ENCODE measurements at places on chromosomes 12 and 14. TPM values are rescaled to one million over a fixed set of nuclear protein-coding genes. Genes with fewer than 3 reads are reported as not detected.
A peak's percentile ranks its signal among the peaks of the same experiment; 100 is the strongest.

GRCh38 chr12:132558861-132559623 is 51.3 kb downstream of the LRCOL1 start:
- no peak overlapping the region for H3K27ac ChIP-seq
- no peak for DNase-seq
- no peaks in the 10 kb centered on the region for H3K36me3 ChIP-seq
- peaks cover 26% of the 10 kb centered on the region for H3K4me1 ChIP-seq
- H3K4me3 ChIP-seq = peak overlapping the region; percentile 89
- no peaks in the 10 kb centered on the region for H3K27me3 ChIP-seq

Gene MANSC4
- not detected for total RNA-seq

DNA sequence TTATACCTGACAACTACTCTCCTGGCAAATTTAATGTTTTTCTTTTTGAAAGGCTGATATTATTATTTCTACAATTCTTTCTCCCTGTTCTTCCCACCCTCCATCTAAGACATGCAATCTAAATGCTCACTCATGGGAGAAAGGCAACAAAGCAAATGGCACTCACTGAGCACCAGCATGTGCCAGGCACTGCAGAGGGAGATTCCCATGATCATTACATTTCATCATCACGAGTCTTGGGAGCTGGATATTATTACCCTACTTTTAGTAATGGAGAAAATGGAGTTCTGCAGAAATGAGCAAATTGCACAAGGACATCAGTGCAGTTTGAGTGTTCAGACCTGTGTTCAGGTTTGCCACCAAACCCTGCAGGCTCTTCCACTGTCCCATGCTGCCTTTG is 27.9 kb downstream of the PPM1H start:
- no peaks in the 10 kb centered on the region for H3K36me3 ChIP-seq
- no peak overlapping the region for H3K27ac ChIP-seq
- H3K4me1 ChIP-seq = peaks cover 3% of the 10 kb centered on the region
- DNase-seq = no peak
- no peaks in the 10 kb centered on the region for H3K27me3 ChIP-seq
- no peak overlapping the region for H3K4me3 ChIP-seq

DNA sequence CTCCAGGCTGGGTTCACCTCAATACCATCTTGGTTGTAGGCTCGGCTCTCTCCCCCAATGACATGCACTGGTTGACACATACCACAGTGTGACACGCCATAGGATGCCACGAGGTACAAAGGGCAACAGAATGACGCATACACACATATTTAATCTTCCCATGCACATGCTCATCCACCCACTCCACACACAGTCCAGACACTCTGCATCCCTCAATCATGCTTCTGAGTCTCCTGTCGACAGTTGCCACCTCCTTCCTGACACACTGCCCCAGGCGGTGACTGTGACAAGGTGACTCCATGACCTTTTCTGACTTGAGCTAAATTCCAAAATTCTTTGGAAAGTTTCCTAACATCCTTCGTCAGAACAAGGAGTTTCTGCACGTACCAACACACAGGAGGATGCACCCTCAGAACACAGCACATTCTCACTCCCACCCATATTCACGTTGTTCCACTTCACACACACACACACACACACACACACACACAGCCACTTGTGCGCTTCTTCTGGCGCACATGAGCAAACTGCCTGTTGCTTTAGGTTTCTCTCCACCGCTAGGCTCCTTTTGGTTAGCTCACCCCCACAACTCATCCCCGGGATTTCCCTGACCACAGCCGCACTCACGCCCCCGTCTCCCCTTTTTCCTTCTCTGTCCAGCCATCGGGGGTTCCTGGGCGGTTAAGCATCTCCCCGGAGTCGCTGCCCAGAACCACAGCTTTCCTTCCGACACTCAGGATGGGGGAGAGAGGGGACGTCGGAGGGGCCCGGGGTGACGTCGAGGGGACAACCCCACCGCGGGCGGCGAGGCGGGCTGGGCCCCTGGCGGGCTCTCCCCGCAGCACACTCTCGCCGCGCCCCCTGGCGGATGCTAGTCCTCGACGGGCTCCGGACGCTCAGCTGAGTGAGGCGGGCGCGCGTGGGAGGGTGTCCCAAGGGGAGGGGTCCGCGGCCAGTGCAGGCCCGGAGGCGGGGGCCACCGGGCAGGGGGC is 536 bp upstream of the WNT1 start:
- no peak overlapping the region for H3K27ac ChIP-seq
- H3K4me1 ChIP-seq = peaks cover 44% of the 10 kb centered on the region
- peaks cover 32% of the 10 kb centered on the region for H3K27me3 ChIP-seq
- H3K4me3 ChIP-seq = peak overlapping the region; percentile 43
- H3K36me3 ChIP-seq = no peaks in the 10 kb centered on the region

DNA sequence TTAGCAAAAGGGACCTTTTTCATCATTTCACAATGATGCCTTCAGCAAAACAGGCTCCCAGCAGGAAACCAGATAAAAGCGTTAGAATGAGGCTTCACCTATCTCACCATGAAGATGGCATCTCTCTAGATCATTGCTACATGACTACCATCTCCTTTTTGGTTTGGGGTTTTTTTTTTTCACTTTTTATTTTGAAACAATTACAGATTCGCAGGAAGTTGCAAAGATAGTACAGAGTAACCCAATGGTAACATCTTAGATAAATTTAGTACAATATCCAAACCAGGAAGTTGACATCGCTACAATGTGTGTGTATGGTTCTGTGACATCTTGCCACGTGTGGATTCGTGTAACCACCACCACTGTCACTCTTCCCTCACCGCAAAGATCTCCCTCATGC is 22.3 kb upstream of the PWP1 start:
- peaks cover 4% of the 10 kb centered on the region for H3K27me3 ChIP-seq
- H3K36me3 ChIP-seq = no peaks in the 10 kb centered on the region
- no peaks in the 10 kb centered on the region for H3K4me1 ChIP-seq
- DNase-seq = no peak
- no peak overlapping the region for H3K4me3 ChIP-seq

DNA sequence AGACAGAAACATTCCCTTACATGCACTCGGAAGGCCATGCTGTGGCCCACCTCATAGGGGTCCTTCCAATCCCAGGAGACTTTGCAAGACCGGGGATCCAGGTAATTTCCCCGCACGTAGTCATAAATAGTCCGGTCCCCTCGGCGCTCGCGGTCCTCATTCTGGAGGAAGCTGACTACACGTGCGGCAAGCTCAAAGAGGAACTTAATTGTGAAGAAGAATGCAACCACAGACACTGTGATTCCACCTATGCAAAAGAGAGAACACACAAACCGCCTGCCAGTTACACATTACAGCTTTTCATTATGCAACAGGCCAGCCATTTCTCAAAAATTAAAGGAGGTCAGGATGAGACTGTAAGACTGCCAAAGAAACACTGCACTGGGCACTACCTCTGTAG is 28.4 kb downstream of the AREL1 start:
- peaks cover 40% of the 10 kb centered on the region for H3K4me1 ChIP-seq
- no peaks in the 10 kb centered on the region for H3K27me3 ChIP-seq
- peak; percentile 31 for DNase-seq
- H3K27ac ChIP-seq = no peak overlapping the region
- no peak overlapping the region for H3K4me3 ChIP-seq

DNA sequence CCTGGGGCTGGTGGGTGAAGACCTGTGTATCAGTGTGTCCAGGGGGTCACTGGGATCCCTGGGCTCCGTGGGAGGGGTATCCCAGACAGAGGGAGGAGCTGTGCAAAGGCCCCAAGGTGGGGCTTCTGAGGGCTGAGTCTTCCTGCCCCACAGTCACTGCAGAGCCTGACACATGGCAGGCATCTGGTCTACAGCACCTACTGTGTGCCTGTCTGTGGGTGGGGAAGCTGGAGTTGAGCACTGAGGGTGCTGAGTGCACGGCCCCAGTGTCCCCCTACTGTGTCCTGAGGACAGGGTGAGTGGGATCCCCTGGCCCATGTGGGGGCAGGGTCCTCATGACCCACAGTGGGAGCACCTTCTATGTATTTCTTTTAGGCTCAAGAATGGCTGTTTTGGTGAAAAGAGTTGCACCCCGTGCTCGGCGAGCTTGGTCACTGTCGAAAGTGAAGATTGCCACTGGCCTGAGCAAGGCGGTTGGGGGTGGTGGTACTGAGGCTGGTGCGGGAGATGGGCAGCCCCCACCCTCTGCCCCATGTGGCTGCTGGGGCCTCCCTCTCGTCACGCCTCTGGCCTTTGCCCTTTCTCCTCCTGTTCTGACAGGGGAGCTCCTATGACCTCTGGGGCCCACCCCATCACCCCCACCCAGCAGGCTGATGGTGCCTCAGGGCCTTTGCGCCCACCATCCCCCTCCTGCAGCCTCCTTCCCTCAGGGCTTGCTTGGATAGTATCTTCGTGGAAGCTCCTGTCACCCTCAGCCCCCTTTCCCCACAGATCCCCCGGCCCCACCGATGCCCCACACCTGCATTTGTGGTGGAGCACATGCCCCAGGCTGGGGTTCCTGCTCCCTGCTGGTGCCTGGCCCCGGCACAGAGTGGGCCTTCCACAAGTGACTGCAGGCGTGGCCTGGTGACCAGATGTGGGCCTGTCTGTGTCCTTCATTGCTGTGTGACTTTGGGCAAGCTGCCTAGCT is 55.8 kb downstream of the BEGAIN start:
- peaks cover 12% of the 10 kb centered on the region for H3K4me1 ChIP-seq
- no peaks in the 10 kb centered on the region for H3K27me3 ChIP-seq
- no peak overlapping the region for H3K4me3 ChIP-seq
- no peak overlapping the region for H3K27ac ChIP-seq
- H3K36me3 ChIP-seq = peaks cover 13% of the 10 kb centered on the region
- peak; percentile 0 for DNase-seq

- DNase-seq = peak; percentile 50
- H3K36me3 ChIP-seq = no peaks in the 10 kb centered on the region
- peak overlapping the region; percentile 72 for H3K4me3 ChIP-seq
- H3K27me3 ChIP-seq = no peaks in the 10 kb centered on the region
These were observed 620 bp downstream of the TMTC1 start for GRCh38 chr12:29782871-29783772.

GRCh38 chr14:50062438-50063085 is 53.8 kb downstream of the VCPKMT start:
- no peaks in the 10 kb centered on the region for H3K27me3 ChIP-seq
- H3K4me1 ChIP-seq = peaks cover 34% of the 10 kb centered on the region
- no peaks in the 10 kb centered on the region for H3K36me3 ChIP-seq
- DNase-seq = peak; percentile 84
- peak overlapping the region; percentile 86 for H3K27ac ChIP-seq
- no peak overlapping the region for H3K4me3 ChIP-seq

DNA sequence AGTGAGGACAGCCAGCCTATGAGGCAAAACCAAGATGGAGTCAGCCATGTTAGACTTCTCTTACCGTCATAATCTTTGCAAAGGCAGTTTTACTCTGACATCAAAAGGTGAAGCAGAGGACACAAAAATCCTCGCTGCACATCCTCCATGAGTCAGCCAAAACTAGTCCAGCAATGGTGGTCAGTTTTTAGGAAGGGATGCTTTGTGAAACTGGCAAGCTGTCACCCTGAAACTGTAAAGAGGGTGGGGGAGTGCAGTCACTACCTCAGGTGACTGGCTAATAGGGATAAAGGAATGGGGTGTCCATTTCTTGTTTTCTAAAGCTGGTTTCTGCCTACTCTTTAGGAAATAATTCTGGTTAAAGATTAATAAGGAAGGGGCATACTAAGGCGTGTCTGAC is 5.4 kb upstream of the CIPC start:
- no peaks in the 10 kb centered on the region for H3K36me3 ChIP-seq
- H3K27ac ChIP-seq = no peak overlapping the region
- no peak overlapping the region for H3K4me3 ChIP-seq
- H3K4me1 ChIP-seq = peaks cover 31% of the 10 kb centered on the region
- no peak for DNase-seq
- H3K27me3 ChIP-seq = no peaks in the 10 kb centered on the region

DNA sequence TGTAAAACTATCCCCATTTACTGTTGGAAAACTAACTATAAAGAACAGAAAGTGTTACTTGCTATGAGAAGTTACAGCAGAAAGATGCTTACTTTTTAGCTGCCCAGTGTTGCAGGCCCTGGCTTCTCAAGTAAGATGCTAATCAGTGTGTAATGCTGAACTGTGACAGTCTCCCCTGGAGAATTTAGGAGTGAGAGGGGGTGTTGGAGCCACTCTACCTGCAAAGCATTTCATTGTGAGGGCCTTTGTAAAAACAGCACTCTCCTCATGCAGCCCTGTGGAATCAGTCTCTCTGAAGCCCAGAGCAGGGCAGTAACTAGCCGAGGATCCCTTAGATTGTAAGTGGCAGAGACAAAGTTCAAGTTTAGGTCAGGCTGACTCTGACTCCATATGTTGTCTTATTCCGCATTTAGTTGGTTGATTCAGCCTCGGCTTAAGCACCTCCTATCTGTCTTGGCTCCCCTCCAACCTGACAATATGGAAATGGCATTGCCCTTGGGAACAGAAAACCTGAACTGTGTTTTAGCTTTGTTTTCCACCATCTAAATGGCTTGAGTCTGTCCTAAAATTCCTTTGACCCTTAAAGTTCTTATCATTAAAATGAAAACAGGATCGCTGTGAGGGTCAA is 141.3 kb downstream of the PRKCH start:
- H3K4me1 ChIP-seq = peaks cover 17% of the 10 kb centered on the region
- H3K36me3 ChIP-seq = no peaks in the 10 kb centered on the region
- no peaks in the 10 kb centered on the region for H3K27me3 ChIP-seq

GRCh38 chr14:71328183-71328582 is 420.9 kb downstream of the PCNX1 start:
- no peak overlapping the region for H3K27ac ChIP-seq
- H3K27me3 ChIP-seq = no peaks in the 10 kb centered on the region
- H3K36me3 ChIP-seq = no peaks in the 10 kb centered on the region
- DNase-seq = no peak
- H3K4me3 ChIP-seq = no peak overlapping the region

DNA sequence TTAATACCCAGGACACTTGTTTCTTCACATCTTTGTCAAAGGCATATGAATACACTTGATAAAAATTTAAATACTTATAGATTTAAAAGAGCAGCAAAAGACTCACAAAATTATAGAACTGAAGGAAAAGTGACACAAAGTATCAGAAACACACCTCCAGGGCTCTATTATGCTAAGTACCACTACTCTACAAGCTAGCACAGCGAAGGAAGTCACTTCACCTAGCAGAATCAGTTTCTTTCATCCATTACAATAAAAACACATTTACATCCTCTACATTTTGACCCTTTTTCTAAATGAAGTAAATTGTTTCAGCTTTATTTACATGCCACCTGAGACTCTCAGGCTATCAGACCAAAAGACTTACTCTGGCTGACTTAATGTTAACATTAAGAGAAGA is 26.6 kb upstream of the PTPRB start:
- H3K4me1 ChIP-seq = no peaks in the 10 kb centered on the region
- DNase-seq = no peak
- no peak overlapping the region for H3K4me3 ChIP-seq
- no peak overlapping the region for H3K27ac ChIP-seq

- H3K27ac ChIP-seq = no peak overlapping the region
- H3K27me3 ChIP-seq = no peaks in the 10 kb centered on the region
- no peaks in the 10 kb centered on the region for H3K4me1 ChIP-seq
- no peaks in the 10 kb centered on the region for H3K36me3 ChIP-seq
These were observed 45.6 kb upstream of the MIS18BP1 start for GRCh38 chr14:45298423-45299117.

Gene SLCO1A2
- total RNA-seq = not detected

- H3K4me3 ChIP-seq = no peak overlapping the region
- peak overlapping the region; percentile 23 for H3K27ac ChIP-seq
- H3K4me1 ChIP-seq = no peaks in the 10 kb centered on the region
- no peaks in the 10 kb centered on the region for H3K27me3 ChIP-seq
These were observed 1.3 kb upstream of the CD27 start for GRCh38 chr12:6443361-6443983.

GRCh38 chr14:64112867-64113678 is 181.1 kb downstream of the ESR2 start:
- no peak overlapping the region for H3K4me3 ChIP-seq
- peaks cover 53% of the 10 kb centered on the region for H3K36me3 ChIP-seq
- peaks cover 17% of the 10 kb centered on the region for H3K4me1 ChIP-seq
- H3K27ac ChIP-seq = peak overlapping the region; percentile 58

- H3K27me3 ChIP-seq = no peaks in the 10 kb centered on the region
- H3K36me3 ChIP-seq = no peaks in the 10 kb centered on the region
- DNase-seq = peak; percentile 88
- peaks cover 42% of the 10 kb centered on the region for H3K4me1 ChIP-seq
- H3K4me3 ChIP-seq = no peak overlapping the region
These were observed 11.8 kb upstream of the ENDOU start for GRCh38 chr12:47736877-47737676.
